ENCODE measurements at places on chromosomes 7 and 10.
A peak's percentile ranks its signal among the peaks of the same experiment; 100 is the strongest.

DNA sequence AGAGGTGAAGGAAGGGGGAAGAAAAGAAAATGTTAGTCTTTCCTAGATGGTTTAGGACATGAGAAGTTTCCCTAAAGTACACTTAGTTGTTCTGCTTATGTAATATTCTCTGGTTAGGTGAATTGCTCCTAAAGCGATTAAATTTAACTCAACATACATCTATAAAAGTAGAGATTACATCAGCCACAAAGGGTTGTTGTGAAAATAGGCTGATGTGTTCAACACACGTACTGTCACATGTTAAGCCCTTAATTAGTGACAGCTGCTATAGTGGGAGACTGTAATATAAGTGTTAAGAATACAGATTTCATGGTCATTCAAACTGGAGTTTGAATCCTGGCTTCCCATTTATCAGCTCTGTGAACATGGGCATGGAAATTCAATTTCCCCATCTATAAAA lies 12.8 kb downstream of the HECTD2 start:
- no peak for DNase-seq

DNA sequence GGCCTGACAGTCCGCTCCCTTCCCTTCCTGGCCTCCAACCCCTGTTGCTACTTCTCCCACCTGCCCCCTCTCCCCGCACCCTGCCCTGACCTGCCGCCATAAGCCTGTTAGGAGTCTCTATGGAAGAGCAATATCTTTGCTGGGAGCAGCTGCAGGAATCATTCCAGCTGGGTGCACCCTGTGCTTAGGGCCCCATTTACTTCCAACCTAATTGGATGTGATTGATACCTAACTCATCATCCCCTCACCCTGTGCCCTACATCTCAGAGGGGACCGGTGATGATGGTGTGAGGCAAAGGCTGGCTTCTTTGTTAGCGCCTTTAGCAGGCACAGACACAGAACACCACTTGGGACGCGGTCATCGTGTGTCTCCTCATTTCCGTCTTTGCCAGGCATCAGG lies 80.0 kb upstream of the FAM180A start:
- no peak for DNase-seq

DNA sequence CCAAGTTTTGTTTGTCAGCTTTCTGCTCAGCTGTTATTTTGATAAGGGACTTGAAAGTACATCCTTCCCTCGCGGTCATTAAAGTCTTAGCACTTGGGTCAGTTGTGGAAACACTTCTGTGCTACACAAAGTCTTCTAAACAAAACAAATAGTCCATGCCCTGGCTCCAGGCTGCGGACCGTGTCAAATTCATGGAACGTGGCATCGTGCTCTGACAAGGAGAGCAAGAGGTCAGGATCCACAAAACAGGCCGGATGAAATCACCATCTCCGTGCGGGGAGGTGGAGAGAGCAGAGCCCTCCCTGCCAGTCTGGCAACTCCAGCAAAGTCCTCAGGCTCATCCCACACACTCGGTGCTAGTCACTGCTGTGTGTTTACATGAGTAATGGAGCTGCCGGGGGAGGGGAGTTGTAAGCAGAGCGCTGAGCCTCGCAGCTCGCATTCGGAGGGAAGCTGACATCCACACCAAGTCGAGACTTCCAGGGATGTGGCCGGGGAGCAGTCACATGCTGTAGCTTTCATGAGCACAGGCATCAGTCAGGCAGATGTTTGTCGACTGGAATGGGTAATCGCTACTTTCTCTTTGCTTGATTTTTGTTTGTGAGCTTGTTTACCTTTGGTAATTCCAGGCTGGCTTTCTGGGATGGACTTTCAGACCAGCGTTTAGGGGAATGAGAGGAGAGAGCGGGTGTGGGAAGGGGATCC lies 147.6 kb downstream of the ARID5B start:
- peak; percentile 28 for DNase-seq

GRCh38 chr7:43888993-43889945 lies 17.1 kb downstream of the URGCP start:
- DNase-seq, result no peak

DNA sequence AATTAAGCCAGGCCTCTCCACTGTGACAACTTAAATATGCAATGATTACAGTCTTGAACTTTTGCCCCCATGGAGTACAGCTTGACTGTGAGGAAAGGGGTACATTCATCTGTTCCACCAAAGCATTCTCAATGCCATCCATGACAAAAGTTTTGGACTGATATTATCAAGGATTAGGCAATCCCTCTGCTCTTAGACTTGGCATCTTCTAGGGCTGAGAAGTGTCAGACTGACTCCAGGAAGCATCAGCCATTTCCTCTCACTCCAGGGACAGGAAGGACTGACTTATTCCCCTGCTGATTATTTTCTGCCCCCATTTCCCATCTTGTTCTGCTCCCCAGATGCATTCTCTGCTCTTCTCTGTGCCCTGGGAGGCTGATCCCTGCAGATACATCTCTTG lies 69.7 kb downstream of the ZNF365 start:
- no peak for DNase-seq

DNA sequence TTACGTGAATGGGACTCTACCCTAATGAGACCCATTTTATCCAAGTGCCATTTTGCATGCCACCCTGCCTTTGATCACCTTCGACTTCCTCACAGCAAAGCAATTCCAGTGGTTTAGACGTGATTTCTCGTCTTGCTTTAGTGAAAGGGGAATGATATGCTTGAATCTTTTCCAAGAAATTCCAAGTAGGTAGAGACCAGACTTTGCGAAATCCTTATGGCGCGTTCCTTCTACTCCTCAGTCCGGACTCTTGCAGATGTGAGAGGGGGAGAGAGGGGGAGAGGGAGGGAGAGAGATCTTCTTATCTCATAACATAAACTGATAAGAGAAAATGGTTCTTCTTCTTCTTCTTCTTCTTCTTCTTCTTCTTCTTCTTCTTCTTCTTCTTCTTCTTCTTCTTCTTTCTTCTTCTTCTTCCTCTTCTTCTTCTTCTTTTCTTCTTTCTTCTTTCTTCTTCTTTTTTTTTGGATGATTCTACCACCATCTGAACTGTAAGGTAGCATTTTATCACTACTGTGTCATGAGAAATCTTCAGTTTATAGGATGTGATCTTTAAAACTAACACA lies 883 bp downstream of the SPAG6 start:
- no peak for DNase-seq

DNA sequence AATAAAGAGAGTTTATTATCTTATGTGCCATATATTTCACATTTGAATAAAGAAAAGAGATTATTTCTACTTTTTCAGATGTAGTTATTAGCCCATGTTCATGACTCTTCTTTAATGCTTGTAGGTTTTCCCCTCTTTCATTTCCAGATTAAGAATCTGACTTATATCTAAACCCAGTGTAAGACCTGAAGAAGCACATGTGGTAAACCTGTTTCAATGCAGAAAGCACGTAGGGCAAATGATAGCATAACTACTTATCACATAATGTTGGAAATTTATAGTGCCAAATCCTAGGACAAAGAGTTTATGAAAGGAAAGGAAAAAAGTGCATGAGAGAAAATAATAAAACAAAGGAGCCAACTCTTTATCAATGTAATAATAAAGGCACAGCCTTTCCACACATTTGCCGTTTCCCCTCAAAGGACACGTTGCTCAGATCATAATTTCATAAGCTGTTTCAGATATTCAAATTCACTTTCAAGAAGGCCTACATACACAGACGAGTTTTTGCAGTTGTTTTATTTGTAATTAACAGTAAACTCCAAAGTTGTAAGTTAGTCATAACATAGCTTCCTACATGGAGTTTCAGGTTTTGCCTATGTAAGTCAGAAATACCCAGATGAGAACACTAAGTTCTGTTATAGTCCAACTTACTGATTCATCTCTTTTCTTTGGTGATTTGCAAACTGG lies 88.8 kb upstream of the MDFIC start:
- DNase-seq, result no peak

DNA sequence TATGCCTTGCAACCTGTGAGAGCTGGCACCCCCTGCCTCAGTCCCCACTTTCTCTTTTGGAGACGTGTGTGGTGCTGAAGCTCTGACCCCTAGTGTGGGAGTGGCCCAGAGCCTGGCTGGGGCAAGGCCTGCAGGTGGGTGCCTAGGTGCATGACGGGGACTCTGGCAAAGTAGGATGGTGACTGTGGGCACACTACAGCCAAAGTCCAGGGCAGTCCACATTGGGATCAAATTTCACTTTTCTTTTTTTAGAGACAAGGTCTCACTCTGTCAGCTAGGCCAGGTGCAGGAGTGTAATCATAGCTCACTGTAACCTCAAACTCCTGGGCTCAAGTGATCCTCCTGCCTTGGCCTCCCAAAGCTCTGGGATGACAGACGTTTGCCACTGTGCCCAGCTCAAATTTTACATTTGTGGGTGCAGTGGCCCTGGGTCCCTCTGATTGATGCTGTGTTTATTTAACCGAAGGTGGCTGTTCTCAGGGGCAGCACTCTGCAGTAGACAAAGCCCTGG lies 52.3 kb downstream of the NEURL1 start:
- no peak for DNase-seq

GRCh38 chr7:143408252-143408685 lies 387 bp downstream of the EPHA1 start:
- DNase-seq, result no peak

GRCh38 chr10:16795410-16796073 lies 21.7 kb downstream of the RSU1 start:
- no peak for DNase-seq

GRCh38 chr7:26603631-26604030 lies 260.8 kb downstream of the SKAP2 start:
- DNase-seq, result no peak

GRCh38 chr10:48234787-48235186 lies 39.7 kb downstream of the FRMPD2 start:
- no peak for DNase-seq

- no peak for DNase-seq
Measured at GRCh38 chr10:76645341-76645740, 992.3 kb downstream of the KCNMA1 start.

GRCh38 chr10:96118604-96119450 lies 11.3 kb upstream of the ZNF518A start:
- DNase-seq, result no peak

DNA sequence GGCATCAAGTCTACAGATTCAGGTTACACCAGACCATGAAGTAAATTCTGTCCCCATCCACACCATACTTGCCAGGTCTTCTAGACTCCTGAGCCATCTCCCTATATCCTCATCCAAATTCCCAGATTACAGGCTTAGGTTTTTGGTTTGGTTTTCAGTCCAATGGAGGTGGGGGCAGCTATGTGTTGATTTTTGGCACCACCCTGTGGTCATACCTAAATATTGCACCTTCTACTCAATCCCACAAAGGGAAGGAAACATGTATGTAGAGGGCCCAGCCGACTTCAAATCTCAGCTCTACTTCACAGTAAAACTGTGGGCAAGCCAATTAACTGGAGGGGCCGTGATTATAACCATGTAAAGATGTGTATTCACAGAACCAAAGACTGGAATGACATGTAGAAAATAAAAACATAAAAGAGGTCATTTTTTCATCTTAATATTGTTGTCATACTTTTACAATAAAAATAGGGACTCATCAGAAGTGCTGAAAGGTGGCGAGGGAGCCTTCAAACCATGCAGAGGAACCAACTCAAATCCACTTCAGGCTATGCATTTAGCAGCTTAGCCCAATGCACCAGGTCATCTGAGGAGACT lies 19.8 kb downstream of the ERCC6 start:
- DNase-seq, result no peak

- no peak for DNase-seq
Measured at GRCh38 chr7:132446260-132446659, 130.0 kb downstream of the PLXNA4 start.

DNA sequence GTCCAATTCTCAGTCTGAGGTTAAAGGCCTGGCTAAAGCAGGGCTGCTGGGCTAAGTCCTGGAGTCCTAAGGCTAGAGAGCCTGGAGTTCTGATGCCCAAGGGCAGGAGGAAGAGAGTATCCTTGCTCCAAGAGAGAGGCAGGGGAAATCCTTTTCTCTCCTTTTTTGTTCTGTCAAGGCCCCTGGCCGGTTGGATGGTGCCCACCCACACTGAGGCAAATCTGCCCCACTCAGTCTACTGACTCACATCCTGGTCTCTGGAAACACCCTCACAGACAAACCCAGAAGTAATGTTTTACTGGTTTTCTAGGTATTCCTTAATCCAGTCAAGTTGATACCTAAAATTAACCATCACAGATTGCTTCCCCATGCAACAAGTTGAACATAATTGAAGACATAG lies 23.0 kb downstream of the ZNF518A start:
- DNase-seq, result no peak

DNA sequence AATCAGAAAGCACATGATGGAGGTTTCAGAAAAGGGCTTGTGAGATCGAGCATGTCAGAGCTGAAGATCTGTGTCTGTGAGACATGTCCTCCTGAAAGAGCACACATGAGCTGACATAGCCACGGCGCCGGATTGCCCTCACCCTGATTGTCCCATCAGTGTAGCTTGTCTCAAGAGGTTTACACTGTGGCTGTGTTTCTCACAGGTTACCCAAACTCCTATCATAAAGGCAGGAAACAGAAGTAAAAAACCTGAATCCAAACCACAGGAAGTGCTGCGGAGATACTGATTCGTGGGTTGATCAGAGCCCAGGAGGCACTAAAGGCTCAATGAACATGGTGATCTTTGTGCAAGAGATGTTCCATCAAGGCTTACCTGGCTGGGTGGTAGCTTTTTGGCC lies 3.9 kb upstream of the ATP6V0E2 start:
- no peak for DNase-seq

DNA sequence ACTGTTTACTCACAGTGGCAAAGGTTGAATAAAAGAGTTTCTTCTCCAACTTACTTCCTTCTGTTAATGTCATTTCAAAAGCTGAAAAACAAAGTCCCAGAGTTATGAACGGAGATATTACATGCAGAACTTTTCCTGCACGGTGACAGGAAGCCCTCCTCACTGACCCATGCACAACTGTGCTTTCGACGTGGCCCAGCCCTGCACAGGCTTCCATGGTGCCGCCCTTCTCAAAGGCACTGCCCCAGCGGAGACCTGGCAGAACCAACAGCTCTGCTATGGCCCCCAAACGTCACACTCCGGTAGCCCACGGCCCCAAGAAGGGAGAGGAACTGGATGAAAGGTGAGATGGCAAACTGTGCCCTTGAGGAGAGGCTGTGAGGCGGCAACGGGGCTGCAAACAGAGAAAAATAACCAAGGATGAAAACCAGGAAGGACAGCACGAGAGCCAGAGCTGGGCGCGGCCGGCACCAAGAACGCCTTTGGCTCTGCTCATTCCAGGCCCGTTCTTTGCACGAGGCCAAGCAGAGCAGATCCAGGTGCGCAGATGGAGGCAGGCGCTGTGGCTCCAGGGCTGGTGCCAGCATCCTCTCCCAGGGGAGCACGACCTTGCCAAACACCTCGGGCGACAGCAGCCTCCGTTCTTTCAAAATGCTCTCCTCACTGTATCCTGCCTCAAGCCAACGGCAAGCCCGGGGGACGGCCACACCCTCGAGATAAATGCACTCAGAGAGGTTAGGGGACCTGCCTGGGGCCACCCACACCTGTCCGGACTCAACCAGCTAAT lies 7.0 kb upstream of the FUOM start:
- no peak for DNase-seq
